WERI-Rb-1 (cell line): ENCODE measurements at places on chromosomes 1 and 21.

DNA sequence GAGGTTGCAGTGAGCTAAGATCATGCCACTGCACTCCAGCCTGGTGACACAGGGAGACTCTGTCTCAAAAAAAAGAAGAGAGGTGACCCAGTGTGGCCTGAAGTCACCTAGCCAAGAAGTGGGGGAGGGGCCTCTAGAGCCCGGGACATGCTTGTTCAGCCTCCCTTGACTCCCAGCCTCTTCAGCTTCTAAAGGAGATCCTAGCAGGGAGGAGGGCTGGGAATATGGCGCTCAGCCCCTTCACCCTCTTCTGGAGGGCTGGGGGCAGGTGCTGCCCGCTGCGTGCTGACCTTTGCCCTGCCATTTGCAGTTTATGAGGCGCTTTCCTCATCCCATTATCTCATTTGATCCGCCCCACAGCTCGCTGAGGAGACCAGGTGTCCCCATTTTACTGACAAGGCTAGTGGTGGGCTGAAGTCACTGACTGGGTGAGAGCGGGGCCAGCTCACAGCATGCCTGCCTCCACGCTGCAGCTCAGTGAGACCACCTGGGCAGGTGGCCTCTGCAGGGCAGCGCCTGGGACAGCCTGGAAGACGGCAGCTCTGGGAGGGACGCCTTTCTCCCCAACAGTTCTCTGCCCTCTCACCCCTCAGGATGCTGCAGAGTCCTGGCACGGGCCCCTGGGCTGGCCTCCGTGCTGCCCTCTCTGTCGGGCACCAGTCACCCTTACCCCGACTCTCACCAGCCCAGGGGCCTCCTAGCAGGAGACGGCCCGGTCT, 7.5 kb downstream of the ELF3 start:
- DNase-seq, result peak; percentile 83

GRCh38 chr1:244052016-244052727, 1.1 kb downstream of the ZBTB18 start:
- DNase-seq, result peak; percentile 91

- no peak for DNase-seq
These were observed 143.6 kb upstream of the BACE2 start for GRCh38 chr21:41024341-41024740.

DNA sequence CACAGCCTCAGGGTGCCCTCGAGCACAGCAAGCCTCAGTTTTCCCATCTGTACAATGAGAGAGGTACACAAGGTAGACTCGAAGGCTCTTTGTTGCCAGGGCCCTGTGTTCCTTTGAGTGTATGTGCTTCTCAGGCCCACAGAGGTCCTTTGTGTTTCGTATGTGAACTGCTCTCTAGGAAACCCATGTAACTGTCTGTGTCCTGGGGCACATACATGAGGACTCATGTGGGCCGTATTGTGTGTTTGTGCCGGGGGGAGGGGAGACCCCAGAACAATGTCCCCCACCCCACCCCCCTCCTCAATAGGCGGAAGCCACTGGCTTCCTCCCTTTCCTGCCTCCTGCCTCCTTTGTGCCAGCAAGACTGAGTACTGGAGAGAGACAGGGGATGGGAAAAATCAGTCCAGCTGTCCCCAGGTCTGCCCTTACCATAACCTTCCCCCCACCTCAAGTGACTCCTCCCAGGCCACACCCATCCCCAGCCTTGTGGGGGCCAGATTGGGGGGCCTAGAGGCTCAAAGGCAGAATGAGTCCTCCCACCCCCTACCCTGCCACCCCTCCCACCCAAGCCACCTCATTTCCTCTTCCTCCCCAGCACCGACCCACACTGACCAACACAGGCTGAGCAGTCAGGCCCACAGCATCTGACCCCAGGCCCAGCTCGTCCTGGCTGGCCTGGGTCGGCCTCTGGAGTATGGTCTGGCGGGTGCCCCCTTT, at the start of gene TIE1:
TSS of gene TIE1 (plus strand) at position 605 of the 717 bp plus-strand sequence. CDS start at position 695, 90 bp downstream.
- no peak for DNase-seq
